ENCODE measurements at places on chromosomes 7 and 10.

DNA sequence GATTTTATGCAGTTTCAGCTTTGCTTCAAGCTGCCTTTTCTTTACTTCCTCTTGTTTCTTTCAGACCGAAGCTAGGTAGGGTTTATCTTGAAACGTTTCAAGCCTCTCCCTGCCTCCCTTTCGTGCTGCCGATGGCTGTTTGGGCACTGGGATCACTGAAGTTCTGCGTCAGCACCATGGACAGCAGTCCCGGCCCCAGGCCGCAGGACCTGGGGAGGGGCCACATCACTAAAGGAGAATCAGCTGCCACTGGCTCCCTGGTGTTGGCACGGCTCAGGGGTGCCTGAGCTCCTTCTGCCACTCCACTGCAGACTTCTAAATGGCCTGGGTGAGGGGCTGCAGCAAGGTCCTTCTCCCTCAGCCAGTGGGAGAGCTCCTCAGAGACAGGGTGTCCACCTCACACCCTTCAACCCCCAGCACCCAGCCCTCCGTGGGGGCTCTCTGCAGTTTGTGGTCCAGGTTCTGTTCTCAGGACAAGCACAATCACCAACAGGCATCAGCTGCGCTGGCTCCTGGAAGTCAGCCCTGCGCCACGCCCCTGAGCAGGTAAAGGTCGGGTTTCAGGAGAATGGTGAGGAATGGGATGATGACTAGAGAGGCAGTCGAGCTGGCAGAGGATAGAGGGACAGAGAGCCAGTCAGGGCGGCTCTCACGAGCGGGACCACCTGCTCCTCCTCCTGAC, 387.2 kb downstream of the TCERG1L start:
- DNase-seq: no peak

DNA sequence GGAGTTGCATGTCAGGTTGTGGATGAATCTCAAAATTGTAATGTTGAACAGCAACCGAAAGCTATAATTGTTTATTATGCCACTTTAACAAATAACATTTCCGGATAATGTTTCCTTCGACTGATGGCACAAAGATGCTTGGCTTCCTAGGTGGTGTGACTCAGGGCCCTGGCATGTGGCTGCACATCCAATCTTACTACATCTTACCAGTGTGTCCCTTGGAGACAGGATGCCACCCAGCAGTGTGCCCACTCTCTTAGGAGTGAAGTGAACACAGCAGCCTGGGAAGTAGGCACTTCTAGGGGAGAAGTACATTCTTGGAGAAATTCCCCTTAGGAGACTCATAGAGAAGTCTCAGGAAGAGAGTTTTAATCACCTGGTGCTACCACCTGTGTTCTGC, 33.0 kb upstream of the GPR26 start:
- no peak for DNase-seq

- DNase-seq: no peak
Measured at GRCh38 chr7:33716581-33717477, 188.5 kb upstream of the BMPER start.

GRCh38 chr7:39428221-39428620, 138.0 kb upstream of the YAE1 start:
- no peak for DNase-seq

DNA sequence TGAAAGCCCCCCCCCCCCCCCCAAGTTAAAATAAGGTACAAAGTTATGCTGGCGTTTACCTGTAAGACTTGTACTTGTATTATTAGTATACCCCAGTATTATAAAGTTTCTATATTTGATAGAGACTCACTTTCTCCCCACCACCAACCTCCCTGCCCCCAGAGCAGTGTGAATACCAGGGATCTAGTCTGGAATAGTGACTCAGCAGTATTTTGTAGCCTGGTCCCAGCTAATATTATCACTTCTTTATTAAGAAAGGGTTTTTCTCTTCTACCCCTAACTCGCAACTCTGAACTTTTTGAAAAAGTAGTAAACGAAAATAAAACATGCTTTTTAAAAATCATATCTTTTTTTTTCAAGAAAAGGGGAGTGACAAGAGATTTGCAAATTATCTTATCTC, 26.7 kb downstream of the GLI3 start:
- no peak for DNase-seq

GRCh38 chr10:127293640-127294039, 97.2 kb upstream of the INSYN2A start:
- DNase-seq: peak; percentile 19

GRCh38 chr7:43108255-43109011, 4.0 kb upstream of the HECW1 start:
- peak; percentile 55 for DNase-seq

DNA sequence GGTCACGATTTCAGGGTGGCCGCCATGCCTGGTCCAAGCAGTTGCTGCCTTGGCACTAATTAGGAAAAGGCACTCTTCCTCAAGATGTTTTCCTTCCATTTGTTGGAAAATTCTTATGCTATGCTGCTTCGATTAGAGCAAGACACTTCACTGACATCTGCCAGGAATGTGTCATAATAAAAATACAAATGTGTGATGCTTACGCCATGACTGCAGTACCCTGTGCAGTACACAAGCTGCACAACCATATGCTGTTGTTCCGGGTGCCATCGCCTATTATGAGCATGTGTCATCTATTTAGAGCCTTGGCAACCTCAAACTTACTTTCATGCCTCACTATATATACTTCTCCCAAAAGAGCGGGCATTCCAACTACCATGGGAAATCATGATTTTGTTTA, 14.9 kb upstream of the MPP7 start:
- DNase-seq: no peak

DNA sequence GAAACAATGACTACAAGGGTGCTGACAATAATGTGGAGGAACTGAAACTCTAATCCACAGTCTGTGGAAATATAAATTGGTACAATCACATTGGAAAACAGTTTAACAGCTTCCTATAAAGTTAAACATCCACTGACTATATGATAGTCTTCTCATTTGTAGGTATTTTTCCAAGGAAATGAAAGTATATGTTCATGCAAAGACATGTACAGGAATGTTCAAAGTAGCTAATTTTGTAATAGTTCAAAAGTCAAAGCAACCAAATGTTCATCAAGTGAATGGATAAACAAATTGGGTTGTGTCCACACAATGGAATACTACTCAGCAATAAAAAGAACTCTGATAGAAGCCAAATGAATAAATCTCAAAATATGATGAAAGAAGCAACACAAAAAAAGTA, 626.0 kb upstream of the IGFBP3 start:
- DNase-seq: no peak

DNA sequence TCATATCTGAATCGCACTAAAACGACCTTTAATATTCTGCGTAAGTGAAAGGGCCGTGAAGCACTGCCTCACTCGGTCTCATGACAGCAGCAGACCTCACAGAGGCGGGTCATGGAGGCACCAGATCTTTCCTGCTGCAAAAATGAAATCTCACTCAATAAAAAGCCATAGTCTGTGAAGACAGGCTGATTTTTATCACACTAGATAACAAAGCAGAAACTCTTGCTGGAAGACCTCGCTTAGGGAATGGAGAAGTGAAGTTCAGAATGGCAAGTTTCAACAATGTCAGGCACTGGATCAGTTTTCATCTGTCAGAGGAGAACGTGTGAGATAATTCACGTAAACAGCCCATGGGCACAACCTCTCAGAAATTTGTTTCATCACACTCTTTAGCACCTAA, 8.0 kb downstream of the SEPHS1 start:
- no peak for DNase-seq

- no peak for DNase-seq
Measured at GRCh38 chr10:103612462-103613365, 119.2 kb downstream of the NEURL1 start.

DNA sequence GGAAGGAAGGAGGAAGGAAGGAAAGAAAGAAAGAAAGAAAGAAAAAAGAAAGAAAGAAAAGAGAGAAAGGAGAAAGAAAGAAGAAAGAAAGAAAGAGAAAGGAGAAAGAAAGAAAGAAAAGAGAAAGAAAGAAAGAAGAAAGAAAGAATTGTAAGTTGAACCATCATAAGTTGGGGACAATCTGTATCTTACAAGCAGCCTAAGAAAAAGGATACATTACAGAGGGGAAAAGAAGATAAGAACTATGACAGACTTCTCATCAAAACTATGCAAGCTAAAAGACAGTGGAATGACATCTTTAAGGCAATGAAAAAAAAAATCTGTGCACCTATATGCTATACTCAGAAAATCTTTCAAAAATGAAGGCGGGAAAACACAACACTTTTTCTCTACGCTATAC, 50.3 kb upstream of the SP4 start:
- no peak for DNase-seq

GRCh38 chr10:22152403-22152802, 65.4 kb downstream of the EBLN1 start:
- DNase-seq: no peak

DNA sequence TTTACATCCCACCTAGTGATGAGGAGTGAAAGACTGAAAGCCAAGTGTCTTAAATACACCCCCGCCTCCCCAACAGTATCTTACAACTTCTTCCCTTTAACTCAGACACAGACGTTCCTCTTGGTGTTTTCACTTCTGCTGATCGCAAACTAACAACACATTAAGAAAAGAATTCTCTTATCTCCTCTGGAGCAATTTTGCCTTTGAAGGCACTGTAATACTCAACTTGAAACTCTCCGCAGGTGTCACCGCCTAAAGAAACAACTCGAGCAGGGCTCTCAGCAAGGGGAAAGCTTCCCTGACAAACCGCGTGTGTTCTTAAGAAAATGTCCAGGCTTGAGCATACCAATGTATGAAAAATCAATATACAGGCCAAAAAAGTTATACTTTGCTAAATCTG, 452 bp downstream of the SEMA3C start:
- no peak for DNase-seq

DNA sequence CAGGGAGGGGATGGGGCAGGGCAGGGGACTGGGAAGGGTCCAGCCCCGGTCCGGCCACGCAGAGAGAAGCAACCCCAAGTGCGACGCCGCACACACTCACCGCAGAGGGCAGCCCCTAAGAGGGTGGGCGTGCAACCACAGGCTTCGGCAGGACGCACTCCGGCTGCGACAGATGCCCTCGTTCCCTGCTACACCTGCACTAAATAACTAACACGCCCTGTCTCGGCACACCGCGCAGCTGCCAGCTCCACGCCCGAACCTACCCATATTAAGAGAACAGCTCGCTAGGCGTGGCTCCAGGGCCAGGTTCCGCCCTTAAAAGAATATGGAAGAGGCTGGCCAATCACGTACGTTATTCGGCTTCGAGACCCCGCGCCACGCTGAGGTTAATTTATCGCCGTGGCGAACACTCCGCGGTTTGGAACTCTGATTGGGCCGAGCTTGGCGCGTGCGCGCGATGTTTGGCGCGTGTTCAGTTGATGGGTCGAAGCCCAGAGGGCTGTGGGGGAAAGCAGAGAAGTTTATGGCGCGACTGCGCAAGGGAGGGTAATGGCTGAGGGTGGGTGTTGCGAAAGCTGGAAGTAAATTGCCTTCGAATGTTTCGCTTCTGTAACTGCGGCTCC, 91.1 kb downstream of the OR13A1 start:
- no peak for DNase-seq

DNA sequence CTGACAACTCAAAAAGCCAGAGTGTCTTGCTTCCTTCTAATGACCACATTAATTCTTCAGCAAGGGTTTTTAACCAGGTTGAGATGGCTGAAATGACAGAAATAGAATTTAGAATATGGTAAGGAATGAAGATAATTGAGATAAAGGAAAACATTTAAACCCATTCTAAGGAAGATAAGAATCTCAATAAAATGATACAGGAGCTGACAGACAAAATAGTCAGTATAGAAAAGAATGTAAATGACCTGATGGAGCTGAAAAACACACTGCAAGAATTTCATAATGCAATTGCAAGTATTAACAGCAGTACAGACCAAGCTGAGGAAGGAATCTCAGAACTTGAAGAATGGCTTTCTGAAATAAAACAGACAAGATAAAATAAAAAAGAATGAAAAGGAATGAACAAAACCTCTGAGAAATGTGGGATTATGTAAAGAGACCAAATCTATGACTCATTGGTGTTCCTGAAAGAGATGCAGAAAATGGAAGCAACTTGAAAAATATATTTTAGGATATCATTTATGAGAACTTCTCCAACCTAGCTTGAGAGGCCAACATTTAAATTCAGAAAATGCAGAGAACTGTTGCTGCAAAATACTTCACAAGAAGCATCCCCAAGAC, 87.1 kb downstream of the SAMD9 start:
- DNase-seq: no peak

DNA sequence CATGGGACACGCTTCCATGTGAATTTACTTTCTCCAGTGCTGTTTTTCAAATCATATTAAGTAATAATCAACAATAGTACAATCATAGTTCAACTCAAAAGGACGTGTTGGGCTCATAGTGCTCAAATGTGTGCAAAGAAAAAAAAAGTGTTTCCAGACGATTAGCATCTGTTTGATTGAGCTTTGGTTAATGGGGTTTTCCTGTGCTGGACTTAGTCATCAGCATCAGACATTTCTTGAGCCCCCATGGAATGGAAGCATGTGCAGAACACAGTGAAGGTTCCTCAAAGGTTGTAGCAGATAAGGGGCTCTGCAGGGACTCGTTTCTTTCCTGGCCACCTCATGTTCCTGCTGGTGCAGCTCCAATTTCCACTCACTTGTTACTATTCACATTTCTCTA, 233.9 kb downstream of the PAXIP1 start:
- no peak for DNase-seq

GRCh38 chr7:54330216-54330800, 211.9 kb upstream of the VSTM2A start:
- DNase-seq: no peak

All from stimulated activated CD4-positive, alpha-beta T cell treated with anti-CD3 and anti-CD28 coated beads, Interleukin-2, amount 100 ng/mL, for 48 hours (primary cell).